ENCODE measurements at places on chromosomes 1 and 21.

- no peak for DNase-seq
- peaks cover 97% of the 10 kb centered on the region for H3K4me1 ChIP-seq
- peak overlapping the region; percentile 77 for H3K4me3 ChIP-seq
- H3K27me3 ChIP-seq: peaks cover 36% of the 10 kb centered on the region
These were observed 5.3 kb downstream of the ARF1 start for GRCh38 chr1:228087771-228088251.

DNA sequence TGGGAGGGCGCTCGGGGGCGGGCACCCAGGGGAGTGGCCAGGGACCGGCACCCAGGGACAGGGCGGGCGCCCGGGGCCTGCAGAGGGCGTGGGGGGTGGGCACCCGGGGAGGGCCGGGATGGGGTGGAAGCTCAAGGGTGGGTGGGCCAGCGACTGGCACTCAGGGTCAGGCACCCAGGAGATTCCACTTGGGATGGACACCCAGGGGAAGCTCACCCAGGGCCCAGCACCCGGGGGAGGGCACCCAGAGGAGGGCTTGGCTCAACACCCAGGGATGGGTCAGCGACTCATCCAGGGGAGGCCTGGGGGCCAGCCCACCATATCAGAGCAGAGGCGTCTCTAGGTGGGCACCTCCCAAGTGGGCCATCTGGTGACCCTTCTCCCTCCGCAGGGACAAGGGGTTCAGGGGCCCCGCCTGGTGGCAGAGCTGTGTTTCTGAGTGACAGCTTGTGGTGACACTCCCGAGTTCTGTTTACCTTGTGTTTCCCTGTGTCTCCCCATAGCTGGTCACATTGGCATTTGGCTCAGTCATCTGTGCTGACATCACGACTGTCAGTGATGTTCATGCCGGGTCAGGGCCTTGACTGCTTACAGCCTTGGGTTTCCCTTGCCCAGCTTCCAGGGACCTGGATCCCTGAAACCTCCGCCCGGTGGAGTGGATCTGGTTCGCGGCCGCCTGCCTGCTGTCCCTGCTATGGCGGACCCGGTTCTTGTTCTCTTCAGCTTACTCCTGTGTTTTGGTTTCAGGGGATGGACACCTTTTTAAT is 749 bp downstream of the IBA57 start:
- H3K4me1 ChIP-seq: peaks cover 29% of the 10 kb centered on the region
- peaks cover 4% of the 10 kb centered on the region for H3K27me3 ChIP-seq
- H3K36me3 ChIP-seq: no peaks in the 10 kb centered on the region
- peak overlapping the region; percentile 95 for H3K27ac ChIP-seq

- H3K4me3 ChIP-seq: no peak overlapping the region
- no peaks in the 10 kb centered on the region for H3K36me3 ChIP-seq
- H3K27ac ChIP-seq: no peak overlapping the region
- H3K4me1 ChIP-seq: no peaks in the 10 kb centered on the region
These were observed 76.6 kb downstream of the NGF start for GRCh38 chr1:115261496-115261895.

DNA sequence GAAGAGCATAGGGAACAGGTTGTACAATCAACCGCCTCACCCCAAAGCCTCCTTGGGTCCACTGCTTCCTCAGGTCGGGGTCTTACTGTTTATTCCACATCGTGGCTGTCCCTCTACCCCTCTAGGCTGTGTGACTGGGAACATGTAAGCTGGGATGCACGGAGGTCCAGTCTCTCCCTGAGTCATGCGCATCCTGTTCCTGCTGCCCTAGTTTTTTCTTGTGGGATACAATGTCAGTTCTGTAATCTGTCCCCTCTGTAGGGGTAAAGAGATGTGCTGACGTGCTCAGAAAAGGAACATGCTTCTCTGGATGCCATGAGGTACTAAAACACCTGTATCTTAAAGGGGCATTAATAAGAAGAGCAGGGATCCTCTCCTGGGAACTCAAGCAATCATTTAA is 66.2 kb downstream of the SLC45A1 start:
- H3K27ac ChIP-seq: no peak overlapping the region
- DNase-seq: no peak
- no peaks in the 10 kb centered on the region for H3K36me3 ChIP-seq
- no peaks in the 10 kb centered on the region for H3K27me3 ChIP-seq

- peaks cover 4% of the 10 kb centered on the region for H3K27me3 ChIP-seq
- H3K4me1 ChIP-seq: peaks cover 9% of the 10 kb centered on the region
- no peaks in the 10 kb centered on the region for H3K36me3 ChIP-seq
- DNase-seq: no peak
- H3K27ac ChIP-seq: no peak overlapping the region
- no peak overlapping the region for H3K4me3 ChIP-seq
These were observed 39.6 kb downstream of the MPZL1 start for GRCh38 chr1:167761400-167761799.

- H3K4me1 ChIP-seq: no peaks in the 10 kb centered on the region
- peaks cover 14% of the 10 kb centered on the region for H3K27me3 ChIP-seq
- DNase-seq: no peak
- no peak overlapping the region for H3K4me3 ChIP-seq
- no peaks in the 10 kb centered on the region for H3K36me3 ChIP-seq
These were observed 4.6 kb downstream of the TENT5B start for GRCh38 chr1:27007909-27008582.

Data from immature natural killer cell (primary cell).